NCI-H1048 (cell line): ENCODE measurements at places on chromosomes 1 and 21.
A peak's percentile ranks its signal among the peaks of the same experiment; 100 is the strongest.

DNA sequence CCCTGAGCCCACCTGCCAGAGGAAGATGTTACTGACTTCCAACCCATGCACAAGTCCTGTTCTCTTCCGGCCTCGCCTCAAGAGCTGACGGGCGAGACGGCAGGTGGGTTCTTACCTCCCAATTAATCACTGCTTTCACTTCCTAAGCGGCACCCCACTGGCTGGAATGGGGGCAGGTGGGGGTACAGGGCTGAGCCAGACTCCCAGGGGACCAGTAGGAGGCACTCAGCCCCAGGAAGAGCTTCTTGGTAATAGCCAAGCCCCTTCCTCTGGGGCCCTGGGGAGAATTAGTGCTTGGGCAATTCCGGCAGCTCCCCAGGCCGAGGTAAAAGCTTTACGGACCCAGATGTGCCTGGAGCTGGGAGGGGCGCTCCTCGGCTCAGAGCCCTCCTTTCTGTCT lies 9.7 kb downstream of the CNTN2 start:
- no peak for DNase-seq

- no peak for DNase-seq
These were observed 14.7 kb upstream of the CHIA start for GRCh38 chr1:111275780-111276433.

DNA sequence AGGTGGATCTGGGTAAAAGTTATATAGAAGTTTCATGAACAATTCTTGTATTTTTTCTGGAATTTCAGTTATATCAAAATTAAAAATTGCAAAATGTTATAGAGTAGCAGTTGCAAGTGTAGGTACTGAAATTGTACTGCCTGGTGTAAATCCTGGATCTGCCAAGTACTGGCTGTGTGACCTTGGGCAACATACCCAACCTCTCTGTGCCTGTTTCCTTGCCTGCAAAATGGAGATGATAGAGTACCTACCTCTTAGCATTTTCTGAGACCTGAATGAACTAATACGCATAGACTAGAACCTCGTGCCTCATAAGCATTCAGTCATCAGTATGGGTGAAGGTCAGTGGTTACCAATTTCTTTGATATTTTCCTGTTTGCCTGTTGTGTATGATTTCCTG lies 290.0 kb upstream of the KAZN start:
- DNase-seq = no peak

GRCh38 chr1:42737986-42738677 lies 1.9 kb downstream of the CLDN19 start:
- no peak for DNase-seq

DNA sequence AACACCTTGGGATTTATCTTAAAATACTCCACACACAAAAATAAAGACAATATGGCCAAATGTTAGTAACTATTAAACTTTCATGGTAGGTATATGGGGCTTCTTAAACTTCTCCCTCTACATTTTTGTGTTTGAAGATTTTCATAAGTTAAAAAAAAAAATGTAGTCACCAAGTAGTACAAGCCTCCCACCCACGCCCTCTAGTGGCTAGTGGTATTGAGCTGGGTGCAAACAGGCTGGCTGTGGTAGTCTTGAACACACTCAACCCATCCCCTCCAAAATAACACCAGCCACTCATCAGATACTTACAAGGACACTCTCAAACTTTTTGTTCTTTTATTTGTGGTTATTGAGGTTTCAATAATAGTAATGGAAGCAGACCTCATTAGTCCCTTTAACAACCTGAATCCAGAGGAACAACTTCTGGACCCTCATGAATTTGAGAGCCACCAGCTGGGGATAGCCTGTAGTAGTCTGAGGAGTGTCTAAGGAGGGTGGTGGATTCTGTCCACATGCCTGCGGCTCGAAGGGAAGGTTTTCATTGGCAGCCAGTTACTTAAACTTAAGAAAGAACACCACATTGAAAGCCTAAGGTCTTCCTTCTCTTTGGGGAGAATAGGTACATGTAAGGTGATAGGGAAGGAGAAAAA lies 15.6 kb downstream of the RD3 start:
- DNase-seq = peak; percentile 62

GRCh38 chr1:6870086-6870485 lies 84.8 kb downstream of the CAMTA1 start:
- DNase-seq = no peak

DNA sequence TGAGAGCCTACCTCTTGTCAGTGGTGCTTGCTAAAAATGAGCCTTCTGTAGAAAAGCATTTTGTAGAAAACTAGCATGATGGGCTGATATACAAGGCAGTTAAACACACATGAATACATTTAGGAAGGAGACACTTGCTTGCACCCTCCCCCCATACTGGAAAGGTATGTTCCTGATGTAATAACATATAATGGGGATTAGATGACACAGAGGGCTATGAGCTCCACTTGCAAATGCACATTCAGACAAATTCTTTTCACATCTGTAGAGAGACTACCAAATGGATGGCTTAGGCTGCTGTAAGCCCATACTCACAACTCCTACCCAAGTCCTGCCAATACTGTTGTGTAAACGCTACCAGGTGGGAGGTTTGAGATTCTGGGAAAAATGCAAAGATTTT lies 634.0 kb downstream of the SMYD3 start:
- no peak for DNase-seq

DNA sequence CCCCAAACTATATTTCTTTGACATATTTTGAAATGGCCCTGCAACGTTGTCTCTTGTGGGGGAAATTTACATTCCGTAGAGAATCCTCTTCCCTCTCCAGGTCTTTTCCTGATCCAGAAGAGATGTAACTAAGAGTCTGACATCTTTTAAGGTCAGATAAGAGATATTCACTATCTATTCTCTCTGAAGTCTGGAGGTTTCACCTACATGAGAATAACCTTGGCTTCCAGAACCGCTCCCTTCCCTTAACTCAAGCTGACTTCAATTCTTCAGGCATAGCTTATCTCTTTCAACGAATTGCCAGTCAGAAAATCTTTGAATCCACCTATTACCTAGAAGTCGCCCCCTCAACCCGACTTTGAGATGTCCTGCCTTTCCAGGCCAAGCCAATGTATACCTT lies 9.9 kb downstream of the FCRLB start:
- no peak for DNase-seq

DNA sequence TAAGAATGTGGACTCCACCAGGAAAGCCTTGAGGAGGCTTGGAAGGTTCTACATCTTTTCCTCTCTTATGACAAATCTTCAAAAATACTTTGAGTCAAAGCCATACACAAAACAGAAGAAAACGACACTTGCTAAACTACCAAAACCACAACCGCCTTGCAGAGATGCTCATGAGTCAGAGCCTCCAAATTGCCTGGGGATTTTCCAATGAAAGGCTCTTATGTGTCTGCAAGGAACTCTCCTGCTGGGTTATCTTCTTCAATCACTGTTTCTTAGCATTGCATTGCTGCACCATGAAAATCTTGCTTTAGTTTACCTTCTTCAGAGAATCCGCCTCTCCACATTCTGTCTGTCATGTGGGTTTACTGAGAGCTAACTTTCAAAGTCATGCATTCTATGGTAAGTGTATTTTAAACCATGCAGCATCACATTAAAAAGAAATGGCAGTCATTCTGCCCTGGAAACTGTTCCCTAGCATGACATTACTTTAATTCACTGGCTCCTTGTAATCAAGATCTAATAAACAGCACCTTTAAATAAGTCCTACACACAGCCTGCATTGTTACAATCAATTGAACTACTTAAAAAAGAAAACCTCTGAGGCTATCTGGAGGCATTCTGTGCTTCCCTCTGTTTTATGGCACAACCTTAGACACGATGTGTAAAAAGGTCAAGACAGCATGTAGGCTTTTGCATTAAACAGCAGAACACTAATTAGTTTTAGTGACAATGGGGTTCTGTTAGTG lies 210.0 kb upstream of the FOXD3 start:
- DNase-seq = no peak

GRCh38 chr1:37999430-38000232 lies 5.7 kb downstream of the FHL3 start:
- no peak for DNase-seq
